Karpas-422 (cell line): ENCODE measurements at places on chromosomes 2 and 18. TPM values are rescaled to one million over a fixed set of nuclear protein-coding genes. Genes with fewer than 3 reads are reported as not detected.

GRCh38 chr18:56233595-56233994 is 404.8 kb downstream of the TXNL1 start:
- DNase-seq: no peak
- no peak overlapping the region for H3K4me3 ChIP-seq
- H3K36me3 ChIP-seq: no peaks in the 10 kb centered on the region

DNA sequence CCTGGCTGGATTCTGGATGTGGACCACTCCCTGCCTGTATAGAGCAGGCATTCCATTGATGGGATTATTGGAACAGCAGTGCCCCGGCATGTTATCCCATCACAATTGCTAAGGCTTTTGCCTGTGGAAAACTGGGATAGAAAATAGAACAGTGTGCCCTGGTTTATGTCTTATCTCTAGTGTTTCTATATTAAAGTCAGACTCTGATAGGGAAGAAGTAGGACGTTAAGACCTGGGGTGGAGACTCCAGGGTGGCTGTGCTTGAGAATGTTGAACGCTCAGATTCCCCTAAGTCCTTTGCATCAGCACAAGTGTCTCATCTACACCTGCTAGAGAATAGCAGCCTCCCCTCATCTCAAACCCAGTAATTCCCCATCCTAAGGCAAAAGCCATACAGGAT is 10.8 kb upstream of the NETO1 start:
- H3K36me3 ChIP-seq: no peaks in the 10 kb centered on the region
- H3K4me3 ChIP-seq: no peak overlapping the region
- DNase-seq: no peak
- no peaks in the 10 kb centered on the region for H3K4me1 ChIP-seq
- no peaks in the 10 kb centered on the region for H3K27me3 ChIP-seq

The DHX57 gene
- 21.4 and 36.9 TPM in 2 replicates for total RNA-seq

The CPS1 gene
- 2.8 and 5.0 TPM in 2 replicates for total RNA-seq

- no peak overlapping the region; the same call in 1 of the 2 replicates for H3K4me3 ChIP-seq
- H3K27me3 ChIP-seq: no peaks in the 10 kb centered on the region
- H3K36me3 ChIP-seq: no peaks in the 10 kb centered on the region
- peaks cover 27% of the 10 kb centered on the region for H3K4me1 ChIP-seq
Observed at GRCh38 chr2:100752628-100753333, 67.2 kb upstream of the NPAS2 start.

DNA sequence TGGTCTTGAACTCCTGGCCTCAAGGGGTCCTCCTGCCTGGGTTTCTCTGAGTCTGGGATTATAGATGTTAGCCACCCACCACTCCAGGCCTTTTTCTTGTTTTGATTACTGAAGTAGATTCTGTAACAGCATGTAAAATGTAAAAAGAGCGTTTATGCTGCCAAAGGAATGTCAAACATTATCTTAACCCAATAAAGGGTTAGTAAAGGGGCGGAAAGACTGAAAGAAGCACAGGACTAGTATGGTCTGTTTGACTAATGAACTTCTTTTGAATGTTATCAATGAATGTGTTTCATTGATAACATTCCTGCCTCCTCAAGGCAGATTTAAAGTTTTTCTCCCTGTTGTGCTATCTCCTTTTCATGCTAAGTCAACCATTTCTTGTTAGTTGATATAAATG is 29.4 kb downstream of the GPD2 start:
- no peak overlapping the region for H3K4me3 ChIP-seq
- H3K27ac ChIP-seq: no peak overlapping the region
- no peak for DNase-seq
- H3K36me3 ChIP-seq: no peaks in the 10 kb centered on the region
- H3K4me1 ChIP-seq: no peaks in the 10 kb centered on the region
- no peaks in the 10 kb centered on the region for H3K27me3 ChIP-seq

The ASB18 gene
- total RNA-seq: not detected in 2 replicates

DNA sequence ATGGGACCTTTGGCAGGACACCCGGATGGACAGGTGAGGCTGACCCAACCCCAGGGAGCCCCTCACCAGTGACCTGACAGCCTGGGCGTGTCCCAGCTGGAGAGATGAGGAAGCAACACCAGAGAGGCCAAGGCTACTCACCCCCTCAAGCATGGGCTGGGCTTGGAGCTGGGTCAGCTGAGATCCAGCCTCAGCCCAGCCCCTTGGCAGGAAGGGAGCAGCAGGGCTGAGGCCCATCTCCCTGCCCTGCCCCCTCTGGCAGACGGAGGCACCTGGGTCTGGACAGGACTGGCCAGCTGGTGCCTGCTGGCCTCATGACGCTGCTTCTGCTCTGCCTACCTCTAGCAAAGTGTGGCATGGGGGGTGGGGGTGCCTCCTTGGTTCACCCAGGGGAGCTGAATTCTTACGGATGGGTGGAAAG is 37.8 kb downstream of the HS6ST1 start:
- DNase-seq: no peak
- no peak overlapping the region for H3K27ac ChIP-seq
- H3K4me3 ChIP-seq: no peak overlapping the region

The IL36RN gene
- not detected in 2 replicates for total RNA-seq

GRCh38 chr2:219998107-219998506 is 370.7 kb downstream of the SLC4A3 start:
- no peaks in the 10 kb centered on the region for H3K27me3 ChIP-seq
- H3K4me3 ChIP-seq: no peak overlapping the region
- H3K36me3 ChIP-seq: no peaks in the 10 kb centered on the region
- H3K27ac ChIP-seq: no peak overlapping the region
- peaks cover 3% of the 10 kb centered on the region for H3K4me1 ChIP-seq
- no peak for DNase-seq

DNA sequence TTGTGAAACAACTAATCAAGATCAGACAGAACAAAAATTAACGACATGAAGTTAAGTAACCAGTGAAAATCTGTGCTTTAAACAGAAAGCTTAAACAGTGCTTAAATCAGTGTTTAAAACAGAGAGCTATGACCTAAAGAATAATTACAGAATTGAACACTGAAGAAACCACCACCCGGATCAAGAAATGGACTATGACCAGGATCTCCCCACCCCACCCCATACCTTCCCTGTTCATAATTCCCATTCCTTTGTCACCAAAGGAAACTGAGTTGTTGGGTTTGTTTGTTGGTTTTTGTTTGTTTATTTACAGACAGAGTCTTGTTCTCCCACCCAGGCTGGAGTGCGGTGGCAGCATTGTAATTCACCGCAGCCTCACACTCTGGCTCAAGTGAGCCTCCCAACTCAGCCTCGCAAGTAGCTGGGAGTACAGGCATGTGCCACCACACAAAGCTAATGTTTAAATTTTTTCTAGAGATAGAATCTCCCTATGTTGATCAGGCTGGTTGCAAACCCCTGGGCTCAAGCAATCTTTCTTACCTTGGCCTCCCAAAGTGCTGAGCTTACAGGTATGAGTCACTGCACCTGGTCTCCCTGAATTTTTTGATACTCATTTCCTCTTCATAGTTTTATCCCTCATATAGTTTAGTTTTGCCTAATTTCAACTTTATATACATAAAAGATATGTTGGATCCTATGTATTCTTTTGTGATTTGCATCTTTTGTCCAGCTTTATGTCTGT is 8.2 kb upstream of the ALPG start:
- no peak overlapping the region for H3K4me3 ChIP-seq
- DNase-seq: no peak
- no peaks in the 10 kb centered on the region for H3K36me3 ChIP-seq
- H3K27ac ChIP-seq: no peak overlapping the region

GRCh38 chr2:57443973-57444521 is 602.6 kb upstream of the VRK2 start:
- H3K4me3 ChIP-seq: no peak overlapping the region
- no peaks in the 10 kb centered on the region for H3K27me3 ChIP-seq
- no peak for DNase-seq
- H3K27ac ChIP-seq: no peak overlapping the region
- no peaks in the 10 kb centered on the region for H3K4me1 ChIP-seq

DNA sequence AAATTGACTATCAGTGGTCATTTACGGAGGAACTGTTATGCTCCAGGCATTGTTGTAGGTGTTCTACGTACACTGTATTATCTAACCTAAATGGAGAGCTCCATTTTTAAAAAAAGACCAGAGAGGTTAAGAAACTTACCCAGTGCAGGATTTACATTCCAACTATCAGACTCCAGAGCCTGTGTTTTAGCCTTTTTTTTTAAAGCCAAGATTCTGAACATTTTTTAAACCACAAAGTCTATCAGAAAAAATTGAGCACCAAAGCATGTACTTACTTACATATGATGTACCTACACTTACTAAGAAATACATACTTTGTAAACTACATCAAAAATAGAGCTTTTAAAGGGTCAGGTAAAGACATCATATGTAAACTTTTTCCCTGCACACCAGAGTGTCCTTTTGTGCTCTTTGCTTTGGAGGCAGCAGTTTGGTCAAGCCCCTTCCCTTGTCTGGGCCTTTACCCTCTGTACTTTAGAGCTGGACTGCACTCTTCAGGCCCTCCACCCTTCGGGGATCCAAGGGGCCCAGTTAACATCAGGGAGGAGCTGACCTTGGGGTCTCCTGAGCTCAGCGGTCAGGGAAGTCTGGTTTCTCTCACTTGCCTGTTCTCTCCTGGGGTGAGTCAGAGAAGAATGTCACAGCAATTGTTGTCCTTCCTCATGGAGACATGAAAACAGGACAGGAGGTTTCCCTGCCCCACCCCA is 58.4 kb downstream of the ITGB1BP1 start:
- H3K36me3 ChIP-seq: no peaks in the 10 kb centered on the region
- DNase-seq: no peak
- H3K4me3 ChIP-seq: no peak overlapping the region
- H3K27me3 ChIP-seq: no peaks in the 10 kb centered on the region
- peaks cover 5% of the 10 kb centered on the region; the same call in 1 of the 2 replicates for H3K4me1 ChIP-seq

DNA sequence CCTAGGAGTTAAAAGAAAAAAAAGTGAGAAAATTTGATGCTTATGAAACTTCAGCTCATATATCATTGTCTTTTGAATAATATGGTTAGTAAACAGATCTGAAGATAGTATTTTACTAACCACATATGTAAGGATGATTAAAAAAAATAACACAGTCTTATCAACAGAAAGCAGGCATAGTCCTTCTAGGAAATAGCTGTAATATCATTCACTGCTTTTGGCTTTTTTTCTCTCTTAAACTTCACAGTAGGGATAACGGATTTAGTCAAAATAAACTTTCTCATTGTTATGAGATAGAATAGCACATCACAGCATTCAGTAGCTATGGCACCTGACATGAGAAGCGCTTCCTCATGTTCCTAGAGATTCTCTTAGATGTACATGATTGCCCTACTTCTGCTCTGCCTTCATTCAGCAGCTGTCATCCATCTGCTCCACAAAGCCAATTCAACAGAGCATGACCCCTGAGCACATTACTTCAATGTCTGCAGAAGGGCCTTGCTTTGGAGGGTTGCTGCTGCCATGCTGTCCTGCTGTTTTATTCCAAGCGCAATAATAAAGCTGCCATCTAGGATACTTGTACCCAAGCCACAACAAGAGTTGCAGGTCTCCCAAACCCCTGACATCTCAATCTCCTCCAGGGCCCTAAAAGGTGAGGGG is 67.0 kb downstream of the TTC21B start:
- H3K27ac ChIP-seq: no peak overlapping the region
- DNase-seq: no peak
- H3K4me3 ChIP-seq: no peak overlapping the region
- H3K36me3 ChIP-seq: peaks cover 33% of the 10 kb centered on the region; the same call in 1 of the 2 replicates

- no peaks in the 10 kb centered on the region for H3K27me3 ChIP-seq
- no peaks in the 10 kb centered on the region for H3K36me3 ChIP-seq
- no peak overlapping the region for H3K27ac ChIP-seq
- H3K4me3 ChIP-seq: no peak overlapping the region
- DNase-seq: no peak
Observed at GRCh38 chr2:164028814-164029534, 293.2 kb upstream of the FIGN start.

The EDAR gene
- not detected in 2 replicates for total RNA-seq

DNA sequence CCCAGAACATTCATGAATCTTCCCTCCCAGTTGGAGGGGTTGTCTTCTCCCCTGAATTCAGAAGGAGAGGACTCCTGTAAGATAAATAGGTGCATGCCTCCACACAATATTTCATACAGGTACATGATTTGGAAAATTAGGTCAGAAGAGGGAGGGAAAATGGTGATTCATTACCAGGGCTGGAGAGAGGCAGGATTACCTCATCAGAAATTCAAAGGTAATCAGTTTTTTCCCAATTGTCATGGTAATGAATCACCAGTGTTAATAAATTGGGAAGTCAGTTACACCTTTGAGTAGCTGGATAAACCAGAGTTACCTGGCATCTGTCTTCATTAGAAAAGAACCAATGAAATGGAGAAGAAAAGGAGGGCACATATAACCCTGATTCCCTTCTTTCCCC is 128.5 kb downstream of the EN1 start:
- no peaks in the 10 kb centered on the region for H3K36me3 ChIP-seq
- no peaks in the 10 kb centered on the region for H3K27me3 ChIP-seq
- no peak overlapping the region for H3K27ac ChIP-seq
- no peak for DNase-seq

DNA sequence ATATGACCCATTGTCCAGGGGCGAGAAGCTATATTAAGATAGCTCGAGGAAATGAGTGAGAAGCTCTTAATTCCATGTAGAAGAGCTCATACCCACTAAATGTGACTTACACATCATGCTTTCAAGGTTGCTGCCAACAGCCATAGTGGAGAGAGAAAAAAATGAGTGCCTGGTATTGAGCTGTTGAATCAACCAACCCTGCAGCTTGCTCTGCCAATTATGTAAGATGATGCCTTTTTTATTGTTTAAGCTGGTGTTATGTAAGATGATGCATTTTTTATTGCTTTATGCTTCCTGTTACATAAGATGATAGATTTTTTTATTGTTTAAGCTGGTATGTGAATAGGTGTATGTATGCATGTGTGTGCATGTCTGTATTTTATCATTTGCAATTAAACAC is 228.2 kb downstream of the CCDC178 start:
- no peaks in the 10 kb centered on the region for H3K36me3 ChIP-seq
- DNase-seq: no peak
- no peak overlapping the region for H3K4me3 ChIP-seq
- no peaks in the 10 kb centered on the region for H3K4me1 ChIP-seq
- H3K27me3 ChIP-seq: no peaks in the 10 kb centered on the region

- 0 out of 2 replicates have a peak, but pooled peaks cover 3% of the 10 kb centered on the region for H3K27me3 ChIP-seq
- no peak overlapping the region for H3K27ac ChIP-seq
- no peak for DNase-seq
- peaks cover 11% of the 10 kb centered on the region for H3K4me1 ChIP-seq
- no peak overlapping the region for H3K4me3 ChIP-seq
Observed at GRCh38 chr18:58213440-58213839, 169.4 kb downstream of the NEDD4L start.

The IL36B gene
- not detected in 2 replicates for total RNA-seq

- H3K36me3 ChIP-seq: no peaks in the 10 kb centered on the region
- no peak overlapping the region for H3K27ac ChIP-seq
- H3K4me1 ChIP-seq: no peaks in the 10 kb centered on the region
- H3K27me3 ChIP-seq: no peaks in the 10 kb centered on the region
Observed at GRCh38 chr2:120483355-120483754, 137.4 kb downstream of the INHBB start.

- DNase-seq: no peak
- no peaks in the 10 kb centered on the region for H3K27me3 ChIP-seq
- no peaks in the 10 kb centered on the region for H3K36me3 ChIP-seq
- H3K4me3 ChIP-seq: no peak overlapping the region
Observed at GRCh38 chr2:20584399-20585358, 66.2 kb downstream of the HS1BP3 start.

DNA sequence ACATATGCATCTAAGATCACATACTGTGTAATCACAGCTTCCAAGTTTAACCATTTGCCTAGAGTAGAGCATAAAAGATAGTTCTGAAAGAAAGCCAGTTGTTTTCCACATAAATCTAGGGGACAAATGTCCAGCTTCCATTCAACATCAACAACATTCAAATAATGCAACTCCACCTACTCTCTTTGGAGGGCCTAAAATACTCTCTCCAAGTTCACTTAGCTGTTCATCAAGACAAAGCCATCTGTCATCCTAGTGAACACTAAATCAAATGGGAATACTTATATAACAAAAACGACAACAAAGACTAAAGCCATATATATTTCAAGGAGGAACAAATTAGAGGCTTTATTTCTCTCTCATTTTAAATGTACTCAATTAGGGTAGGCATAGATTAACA is 221.5 kb upstream of the CDH2 start:
- H3K27me3 ChIP-seq: no peaks in the 10 kb centered on the region
- DNase-seq: no peak
- no peak overlapping the region for H3K27ac ChIP-seq
- H3K4me3 ChIP-seq: no peak overlapping the region
